HAP-1 (cell line): ENCODE measurements at places on chromosomes 11 and 22.

DNA sequence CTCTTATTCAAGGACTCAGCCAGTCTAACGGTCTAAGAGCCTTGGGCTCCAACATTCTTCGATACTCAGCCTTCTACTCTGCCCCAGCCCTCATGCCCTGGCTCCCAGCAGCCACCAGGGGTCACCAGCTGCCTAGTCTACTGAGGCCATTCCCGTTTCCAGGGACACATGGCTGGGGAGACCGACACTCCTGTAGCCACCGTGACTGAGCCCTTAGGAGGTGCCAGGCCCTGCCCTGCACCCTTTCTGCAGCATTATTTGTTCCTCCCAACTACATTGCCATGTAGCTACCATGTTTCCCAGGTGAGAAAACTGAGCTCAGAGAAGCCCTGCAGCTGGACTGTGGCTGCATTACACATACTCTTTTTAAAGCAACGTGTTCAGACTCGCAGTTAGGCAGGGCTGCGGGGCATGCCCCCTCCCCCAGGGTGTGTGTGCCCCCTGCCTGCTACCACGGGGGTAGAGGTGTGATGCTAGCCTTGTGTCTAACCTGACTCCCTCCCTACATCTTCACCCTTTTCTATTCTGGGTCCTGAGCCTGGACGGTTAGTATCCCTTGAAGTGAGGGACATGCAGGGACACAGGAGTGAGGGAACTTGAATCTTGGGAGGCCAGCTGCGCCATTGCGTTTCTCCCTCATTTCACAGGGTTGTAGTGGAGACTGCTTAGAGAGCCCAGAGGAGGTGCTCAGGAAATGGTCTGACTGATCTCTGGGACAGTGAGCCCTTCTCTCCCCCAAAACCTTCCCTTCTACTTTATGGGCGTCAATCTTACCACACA is 17.5 kb downstream of the ATG16L2 start:
- peak; percentile 91 for DNase-seq

DNA sequence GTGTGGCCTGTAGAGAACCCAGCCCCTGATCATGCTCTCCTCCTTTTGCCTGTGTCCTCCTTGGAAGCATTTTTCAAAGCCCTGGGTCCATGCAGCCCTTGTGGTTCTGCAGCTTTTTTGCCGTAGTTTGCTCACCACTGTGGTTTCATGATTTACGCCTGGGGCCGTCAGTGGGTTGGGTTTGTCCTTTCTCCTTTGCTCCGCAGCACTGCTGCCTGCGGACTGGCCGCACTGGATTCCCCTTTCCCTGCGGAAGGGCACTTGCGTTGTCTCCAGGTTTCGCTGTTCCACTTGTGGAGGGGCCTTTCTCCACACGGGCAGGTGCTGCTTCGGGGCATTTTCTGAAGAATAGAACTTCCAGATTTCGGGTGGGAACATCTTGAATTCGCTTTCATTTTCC is 1260.9 kb downstream of the BRD1 start:
- no peak for DNase-seq

GRCh38 chr11:117799634-117800033 is 2.6 kb upstream of the DSCAML1 start:
- no peak for DNase-seq

GRCh38 chr22:42145175-42145574 is 14.6 kb upstream of the CYP2D6 start:
- no peak for DNase-seq

DNA sequence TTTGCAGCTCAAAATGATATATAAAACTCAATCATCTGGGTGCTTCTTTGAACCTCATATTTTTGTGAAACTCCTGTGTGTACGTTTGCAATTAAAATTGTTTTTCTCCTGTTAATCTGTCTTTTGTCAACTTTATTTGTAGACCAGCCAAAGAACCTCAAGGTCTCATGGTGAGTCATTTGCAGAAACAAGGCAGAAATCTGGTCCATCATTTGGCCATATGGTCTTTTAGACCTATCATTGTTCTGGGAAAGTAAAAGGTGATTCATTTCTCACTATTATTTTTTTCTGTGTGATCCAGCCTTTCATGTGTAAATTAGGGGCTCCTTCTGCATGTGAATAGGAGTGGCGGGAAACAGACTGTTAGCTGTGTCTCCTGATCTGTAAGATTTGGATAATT is 399.1 kb upstream of the DDI1 start:
- DNase-seq, result peak; percentile 82

DNA sequence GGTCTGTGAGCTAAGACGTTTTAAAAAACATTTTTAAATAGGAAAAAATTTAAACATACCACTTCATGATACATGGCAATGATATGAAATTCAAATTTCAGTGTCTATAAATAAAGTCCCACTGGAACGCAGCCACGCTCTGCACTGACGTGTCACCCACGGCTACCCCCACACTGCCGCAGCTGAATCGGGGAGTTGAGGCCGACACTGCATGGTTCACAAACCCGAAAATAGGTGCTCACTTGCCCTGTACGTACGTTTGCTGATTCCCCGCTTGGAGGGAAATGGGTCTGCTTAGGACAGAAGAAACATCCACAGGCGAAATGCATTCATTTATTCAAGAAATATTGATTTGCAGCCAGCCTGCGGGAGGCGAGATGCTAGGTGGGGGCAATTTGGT is 1342.3 kb downstream of the TBC1D22A start:
- DNase-seq, result no peak

DNA sequence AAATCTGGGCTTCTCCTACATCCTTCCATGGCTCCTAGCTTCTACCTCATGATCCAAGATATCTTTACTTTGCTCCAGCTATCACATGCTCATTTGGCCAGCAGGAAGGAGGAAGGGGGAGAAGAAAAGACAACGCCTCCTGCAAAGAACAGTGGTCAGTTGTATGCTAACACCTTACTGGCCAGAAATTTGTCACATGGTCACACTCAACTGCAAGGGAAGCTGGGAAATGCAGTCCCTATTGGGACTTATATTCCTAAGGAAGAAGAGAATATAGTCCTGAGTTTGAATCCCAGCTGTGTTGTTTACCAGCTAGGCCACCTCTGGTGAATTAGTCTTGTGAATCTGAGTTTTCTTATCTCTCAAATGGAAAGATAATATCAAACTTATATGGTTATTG is 272.0 kb downstream of the BLID start:
- no peak for DNase-seq

- no peak for DNase-seq
Measured at GRCh38 chr11:134906356-134906955, 494.4 kb upstream of the B3GAT1 start.
